ENCODE measurements at places on chromosomes 5 and 9. TPM values are rescaled to one million over a fixed set of nuclear protein-coding genes. Genes with fewer than 3 reads are reported as not detected.

PLAC8L1 gene
- 0.25 TPM for total RNA-seq

NME5 gene
- total RNA-seq: 11.8 TPM

BRINP1 gene
- 26.1 TPM for total RNA-seq

IFNA13 gene
- not detected for total RNA-seq

Measured in temporal lobe (tissue), 4 donors.